ENCODE measurements at places on chromosomes 5 and 9. TPM values are rescaled to one million over a fixed set of nuclear protein-coding genes. Genes with fewer than 3 reads are reported as not detected.

MCTP1 gene
- 203 TPM for total RNA-seq

SLC34A3 gene
- not detected for total RNA-seq

DNA sequence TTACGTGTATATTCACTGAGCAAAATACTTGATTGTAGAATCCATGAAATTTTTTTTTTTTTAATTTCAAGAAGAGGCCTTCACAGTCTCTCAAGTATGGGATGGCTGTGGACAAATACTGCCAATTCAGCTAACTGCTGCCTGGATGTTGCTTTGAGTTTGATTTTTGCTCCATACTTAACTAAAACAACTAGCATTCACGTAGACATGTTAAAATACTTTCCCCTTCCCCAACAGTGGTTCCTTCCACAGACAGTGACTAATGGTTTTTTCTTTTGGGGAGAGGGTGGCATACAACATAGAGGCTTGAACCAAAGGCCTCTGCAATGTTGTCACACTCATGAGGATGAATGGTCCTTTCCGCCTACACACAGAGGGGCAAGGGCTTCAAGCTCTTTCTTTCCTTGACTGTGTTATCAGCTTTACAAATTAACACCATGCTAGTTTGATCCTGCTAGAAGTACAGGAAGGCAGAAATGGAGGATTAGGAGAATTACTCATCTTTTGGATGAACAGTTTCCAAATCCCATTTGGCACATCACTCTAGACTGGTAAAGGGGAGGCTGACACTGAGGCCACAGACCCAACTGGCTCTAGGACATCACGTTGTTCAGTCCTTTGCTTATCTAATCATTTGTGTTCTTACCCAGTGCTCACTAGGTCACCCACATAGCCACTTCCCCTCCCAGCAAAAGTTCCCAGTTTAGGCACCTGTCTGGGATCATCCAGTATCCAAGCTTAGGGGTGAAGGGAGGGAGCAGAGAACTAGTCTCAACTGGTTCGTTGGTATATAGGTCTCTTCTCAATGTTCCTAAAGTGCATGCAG, 1.8 kb upstream of the LEAP2 start:
- H3K27ac ChIP-seq, result no peak overlapping the region
- H3K36me3 ChIP-seq, result peaks cover 2% of the 10 kb centered on the region
- DNase-seq, result no peak
- peaks cover 8% of the 10 kb centered on the region for H3K4me1 ChIP-seq
- H3K27me3 ChIP-seq, result no peaks in the 10 kb centered on the region

DNA sequence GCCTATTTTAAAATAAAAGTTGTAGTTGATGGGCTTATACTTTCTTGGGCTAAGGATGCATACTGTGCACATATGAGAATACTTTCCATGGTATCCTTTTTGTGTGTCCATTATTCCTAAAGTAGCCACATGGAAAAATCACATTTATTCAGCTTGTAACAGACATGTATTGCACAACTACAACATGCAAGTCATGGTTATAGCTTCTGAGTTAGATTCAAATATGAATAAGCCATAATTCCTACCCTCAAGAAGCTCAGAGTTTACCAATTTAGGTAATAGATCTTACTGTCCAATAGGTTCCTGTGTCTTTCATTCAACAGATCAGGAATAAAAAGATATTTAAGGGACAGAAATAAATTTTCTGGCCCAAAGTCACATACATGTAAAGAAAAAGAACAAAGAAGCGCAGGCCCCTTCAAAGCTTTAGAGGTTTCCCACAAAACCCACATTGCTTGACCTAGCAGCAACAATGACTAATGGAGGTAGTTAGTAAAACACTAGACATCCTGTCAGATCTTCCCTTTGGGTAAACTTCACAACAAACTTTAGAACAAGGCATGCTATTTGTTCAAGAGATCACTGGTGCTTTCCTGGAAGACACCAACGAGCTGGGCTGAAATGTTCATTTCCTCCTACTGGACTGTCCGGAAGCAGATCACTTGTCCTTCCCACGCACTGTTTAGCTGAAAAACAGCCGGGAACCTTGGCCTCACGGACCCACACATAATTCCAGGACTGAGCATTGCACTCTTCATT, 78.4 kb upstream of the ITGA1 start:
- no peak overlapping the region for H3K27ac ChIP-seq
- H3K36me3 ChIP-seq, result no peaks in the 10 kb centered on the region
- H3K4me3 ChIP-seq, result no peak overlapping the region

TMC1 gene
- total RNA-seq, result 1.5 TPM
